ENCODE measurements at places on chromosomes 6 and 20.

DNA sequence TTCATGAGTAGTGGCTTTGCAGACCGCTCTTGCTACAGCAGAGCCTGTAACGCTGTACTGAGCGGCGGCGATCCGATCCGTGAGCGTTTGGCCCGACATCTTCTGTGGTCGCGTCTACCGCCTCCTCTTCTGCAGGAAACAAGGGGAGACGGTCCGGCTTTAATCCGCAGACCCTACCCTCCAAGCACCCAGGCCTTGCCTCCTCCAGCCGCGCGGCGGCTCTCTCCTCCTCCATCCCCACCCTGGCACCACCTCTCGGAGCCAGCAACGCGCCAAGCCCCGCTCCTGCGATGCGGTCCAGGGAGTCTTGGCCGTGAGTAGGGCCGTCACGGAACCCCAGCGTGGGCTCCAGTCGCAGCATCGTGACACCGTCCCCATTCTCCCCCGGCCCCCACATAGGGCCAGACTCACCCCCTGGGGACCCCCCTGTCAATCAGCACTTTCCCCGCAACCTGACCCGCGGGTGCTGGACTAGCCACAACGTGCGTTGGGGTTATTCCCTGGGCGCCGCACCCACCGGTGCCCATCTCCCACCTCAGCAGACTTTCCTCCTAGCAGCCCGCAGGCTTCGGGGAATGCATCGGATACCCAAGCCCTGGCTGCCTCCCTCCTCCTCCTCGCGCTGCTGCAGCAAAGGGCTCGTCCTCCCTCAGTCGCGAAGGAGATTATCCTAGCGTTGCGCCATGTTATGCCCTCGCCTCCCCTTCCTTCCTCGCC, 914 bp downstream of the SNAP91 start:
- no peak for DNase-seq

- no peak for DNase-seq
These were observed 13.4 kb downstream of the FAM110A start for GRCh38 chr20:846894-847278.

GRCh38 chr6:169589699-169590257, 112.1 kb downstream of the WDR27 start:
- peak; percentile 79 for DNase-seq

DNA sequence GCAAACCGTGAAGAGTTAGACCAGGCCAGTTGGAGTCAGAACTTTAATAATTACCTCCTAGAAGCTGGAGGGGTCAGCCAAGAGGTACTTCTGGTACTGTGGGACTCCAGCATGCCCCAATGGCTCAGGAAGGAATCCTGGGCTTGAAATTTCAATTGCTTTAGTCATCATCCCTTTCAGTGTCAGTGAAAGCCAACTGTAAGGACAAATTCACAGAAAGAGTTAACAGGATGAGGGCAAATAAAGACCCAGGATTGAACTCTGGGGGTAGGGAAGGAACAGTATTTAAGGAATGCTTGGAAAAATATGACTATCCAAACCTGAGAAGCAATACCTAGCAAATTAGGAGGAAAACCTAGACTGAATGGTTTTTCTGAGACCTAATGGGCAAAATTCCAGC, 735.1 kb upstream of the MARCKS start:
- peak; percentile 27 for DNase-seq

DNA sequence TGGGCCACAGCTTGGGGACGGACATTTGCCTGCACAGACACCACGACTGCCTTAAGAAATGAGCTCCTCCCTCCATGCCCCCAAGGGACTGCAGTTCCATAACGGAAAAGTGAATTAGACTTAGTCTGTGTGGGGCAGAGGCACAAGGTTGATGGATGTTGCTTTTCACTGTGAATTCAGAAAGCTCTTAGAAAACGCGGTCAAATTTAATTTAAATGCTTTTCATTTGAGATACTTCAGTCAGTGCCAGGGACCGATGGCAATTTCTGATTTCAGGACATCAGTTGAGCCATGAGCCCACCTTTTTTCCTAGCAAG, 356.4 kb downstream of the KIF16B start:
- DNase-seq, result no peak

- DNase-seq, result no peak
These were observed 10.3 kb downstream of the KIZ start for GRCh38 chr20:21136015-21136732.

DNA sequence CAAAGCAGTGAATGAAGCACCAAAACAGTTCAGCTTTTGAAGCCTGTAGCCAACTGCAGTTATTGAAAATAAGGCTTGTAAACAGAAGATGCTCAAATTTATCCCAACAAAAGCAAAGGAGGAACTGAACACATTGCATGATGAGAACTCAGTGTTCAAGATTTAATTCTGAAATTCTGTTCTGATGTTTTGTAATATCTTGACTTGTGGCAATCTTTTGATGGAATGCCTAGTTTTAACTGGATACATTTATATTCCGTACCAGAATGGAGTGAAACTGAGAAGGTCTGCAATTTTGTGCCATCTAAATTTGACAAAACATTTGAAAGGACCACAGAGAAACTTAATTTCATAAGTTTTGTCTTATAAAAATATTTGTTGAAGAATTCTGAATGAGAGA, 17.5 kb downstream of the FYN start:
- DNase-seq, result no peak

- DNase-seq, result no peak
These were observed 338 bp downstream of the E2F3 start for GRCh38 chr6:20402092-20402341.

DNA sequence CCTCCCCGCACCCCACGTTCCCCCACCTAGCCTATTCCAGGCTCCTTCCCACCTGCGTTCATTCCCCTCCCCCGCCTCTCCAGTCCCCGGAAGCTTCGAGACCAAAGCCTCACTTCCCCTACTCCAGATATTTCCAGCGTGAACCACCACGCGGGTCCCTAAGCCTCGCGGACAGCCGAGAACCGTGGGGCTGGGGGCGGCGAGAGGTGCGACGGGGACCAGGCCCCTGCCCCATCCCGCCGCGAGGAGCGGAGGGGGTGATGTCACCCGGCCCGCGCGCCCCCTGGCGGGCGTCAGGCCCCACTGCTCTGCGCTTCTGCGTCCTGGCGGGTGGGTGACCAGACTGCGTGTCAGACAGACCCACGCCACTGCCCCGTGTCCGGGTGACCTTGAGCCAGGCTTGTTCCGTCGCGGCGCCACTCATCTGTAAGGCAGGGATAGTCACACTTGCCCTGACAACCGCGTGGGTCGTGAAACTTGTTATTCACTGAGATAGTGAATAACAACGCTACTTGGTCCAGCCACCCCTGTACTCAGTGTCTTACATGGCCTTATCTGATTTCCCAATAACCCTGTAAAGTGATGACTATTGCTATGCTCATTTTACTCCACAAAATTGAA, 9.0 kb upstream of the HSP90AB1 start:
- no peak for DNase-seq

- no peak for DNase-seq
These were observed 79.1 kb downstream of the SLC22A23 start for GRCh38 chr6:3377536-3378397.

DNA sequence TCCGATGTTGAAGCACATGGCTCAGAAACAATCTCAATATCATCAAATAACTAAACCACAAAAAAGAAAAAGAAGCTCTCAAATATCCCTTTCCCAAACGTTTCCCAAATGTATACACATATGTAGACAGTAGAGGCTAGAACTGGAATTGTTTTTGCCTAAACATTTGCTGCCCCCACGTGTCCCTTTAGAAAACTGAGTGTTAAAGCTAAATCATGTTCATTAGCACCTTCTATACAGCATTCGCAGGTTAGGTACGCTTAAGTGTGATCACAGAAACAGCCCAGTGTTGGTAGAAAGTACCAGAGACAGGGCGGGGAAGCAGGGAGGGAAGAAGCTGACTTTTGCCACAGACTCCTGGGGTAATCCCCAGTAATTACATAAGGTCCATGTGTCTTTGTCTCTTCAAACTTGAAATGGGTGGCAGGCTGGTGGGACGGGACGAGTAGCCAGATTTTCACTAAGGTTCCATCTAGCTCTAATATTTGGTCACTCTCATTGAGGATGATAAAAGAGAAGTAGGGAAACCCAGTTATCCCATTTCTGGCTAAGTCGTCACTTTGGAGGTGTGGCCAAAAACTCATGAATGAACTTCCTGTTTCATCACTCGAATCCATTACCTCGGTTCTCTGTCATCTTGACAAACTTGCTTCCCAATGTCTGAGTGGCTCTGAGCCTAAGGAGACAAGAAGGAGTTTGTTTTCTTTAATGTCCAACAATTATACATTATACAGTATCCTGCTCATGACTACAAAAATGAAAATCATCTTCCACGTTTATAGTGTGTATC, 15.0 kb upstream of the TFAP2A start:
- peak; percentile 69 for DNase-seq

- no peak for DNase-seq
These were observed 3.5 kb upstream of the LTA start for GRCh38 chr6:31568537-31568961.

GRCh38 chr6:84575264-84575663, 189.1 kb downstream of the TBX18 start:
- peak; percentile 86 for DNase-seq

GRCh38 chr6:155660251-155660977, 204.8 kb upstream of the NOX3 start:
- DNase-seq, result no peak

GRCh38 chr6:168134560-168135201, 55.7 kb upstream of the FRMD1 start:
- DNase-seq, result no peak

DNA sequence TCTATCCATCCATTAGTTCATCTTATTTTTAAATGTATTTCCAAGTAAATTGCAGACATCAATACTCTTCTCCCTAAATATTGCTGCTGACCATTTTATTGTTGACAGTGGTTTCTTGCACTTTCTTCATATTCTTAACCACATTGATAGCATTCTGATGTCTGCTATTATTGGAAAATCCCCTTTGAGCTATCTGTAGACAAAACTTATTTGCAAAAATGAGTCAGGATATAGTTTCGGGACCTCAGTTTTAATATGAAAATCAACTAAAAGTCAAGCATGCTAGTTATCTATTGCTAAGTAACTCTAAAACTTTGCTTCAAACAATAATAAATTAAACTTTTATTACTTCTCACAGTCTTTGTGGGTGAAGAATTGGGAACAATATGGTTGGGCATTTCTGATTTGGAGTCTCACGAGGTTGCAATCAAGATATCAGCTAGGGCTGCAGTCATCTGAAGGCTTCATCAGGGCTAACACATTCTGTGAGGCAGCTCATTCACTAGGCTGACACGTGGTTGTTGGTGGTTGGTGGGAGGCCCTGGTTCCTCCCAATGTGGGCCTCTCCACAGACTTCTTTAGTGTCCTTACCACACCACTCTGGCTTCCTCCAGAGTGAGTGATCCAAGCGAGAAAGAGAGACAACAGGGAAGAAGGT, 32.7 kb downstream of the CD109 start:
- DNase-seq, result no peak

DNA sequence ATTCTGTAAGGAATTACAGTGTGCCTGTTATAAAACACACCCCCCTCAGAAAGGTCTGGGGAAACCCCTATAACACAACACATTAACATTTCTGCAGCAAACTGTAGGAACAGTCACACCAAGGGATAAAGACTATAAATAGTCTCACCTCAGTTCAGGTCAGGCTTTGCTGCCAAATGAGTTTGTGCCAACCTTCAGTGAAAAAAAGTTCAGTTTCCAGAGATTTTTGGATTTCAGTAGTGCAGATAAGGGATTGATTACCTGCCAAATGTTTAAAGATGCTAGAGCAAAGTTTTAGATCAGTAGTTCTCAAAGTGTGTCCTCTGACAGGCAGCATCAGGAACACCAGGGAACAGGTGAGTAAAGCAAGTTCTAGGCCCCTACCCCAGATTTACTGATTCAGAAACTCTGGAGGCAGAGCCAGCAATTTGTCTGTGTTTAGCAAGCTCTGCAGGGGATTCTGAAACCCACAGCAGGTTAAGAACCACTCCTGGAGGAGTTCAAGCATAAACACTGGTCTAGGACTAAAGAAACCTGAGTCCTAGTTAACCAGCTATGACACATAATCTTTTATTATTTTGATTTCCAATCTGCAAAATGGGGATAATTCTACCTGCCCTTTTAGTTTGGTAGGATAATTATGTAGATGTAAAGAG, 111.0 kb downstream of the RCAN2 start:
- no peak for DNase-seq

GRCh38 chr20:47816487-47817451, 31.5 kb upstream of the SULF2 start:
- no peak for DNase-seq

DNA sequence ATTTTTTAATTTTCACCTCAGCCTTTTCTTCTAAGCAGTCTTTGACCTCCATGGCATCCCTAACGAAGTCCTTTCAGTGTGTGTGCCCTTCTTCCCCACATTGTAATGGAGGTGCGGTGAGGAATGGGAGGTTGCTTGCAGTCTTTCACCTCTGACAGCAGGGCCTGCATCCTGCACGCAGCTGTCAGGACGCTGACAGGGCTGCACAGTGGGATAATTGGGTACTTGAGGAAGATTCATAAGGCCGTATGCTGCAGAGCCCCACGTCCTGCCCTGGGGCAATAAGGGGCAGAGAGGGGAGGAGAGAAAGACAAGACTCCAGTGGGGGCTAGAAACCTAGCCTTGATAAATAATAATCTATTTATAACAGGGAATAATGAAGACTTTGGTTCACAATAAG, 184.7 kb downstream of the SAMD5 start:
- DNase-seq, result no peak

DNA sequence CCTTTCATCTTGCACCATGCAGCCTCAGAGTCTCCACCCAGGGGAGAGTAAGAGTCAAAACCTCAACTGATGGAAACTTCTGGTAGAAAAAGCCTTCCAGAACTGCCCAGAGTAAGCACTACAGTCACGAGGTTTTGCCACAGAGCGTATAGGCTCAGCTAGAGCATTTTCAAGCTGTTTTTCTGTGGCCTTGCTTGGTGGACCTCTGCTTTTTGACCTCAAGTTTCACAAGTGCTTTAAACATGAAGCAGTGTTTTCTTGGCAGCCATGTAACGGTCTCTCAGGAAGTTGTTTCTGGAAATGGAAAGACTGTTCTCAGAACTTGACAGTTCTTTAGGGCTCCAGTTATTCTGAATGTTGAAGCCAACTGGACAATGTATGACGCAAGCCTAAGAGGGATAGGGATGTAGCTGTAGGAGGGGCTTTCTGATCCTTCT, 146.5 kb downstream of the ZDHHC14 start:
- no peak for DNase-seq
